ENCODE measurements at places on chromosomes 7 and 10.

DNA sequence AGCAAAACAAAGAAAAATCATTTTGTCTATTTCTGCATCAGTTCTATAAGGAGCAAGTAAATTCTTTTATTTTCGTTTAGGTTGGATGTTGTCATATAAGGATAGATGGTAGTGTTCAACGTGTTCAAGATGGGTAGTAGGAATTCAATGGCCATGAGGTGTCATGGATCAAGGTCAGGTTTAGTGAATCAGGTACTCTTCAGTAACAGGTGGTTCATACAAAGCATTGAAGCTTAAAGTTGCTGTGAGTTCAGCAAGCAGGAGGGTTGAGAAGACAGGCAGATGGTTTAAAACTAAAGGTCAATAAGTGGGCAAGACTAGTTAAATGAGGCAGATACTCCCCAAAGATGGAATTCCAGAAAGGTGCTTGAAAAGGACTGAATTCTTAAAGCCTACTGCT, 5.6 kb downstream of the LUC7L2 start:
- no peak for DNase-seq

GRCh38 chr10:88881922-88882645, 2.0 kb downstream of the STAMBPL1 start:
- no peak for DNase-seq

DNA sequence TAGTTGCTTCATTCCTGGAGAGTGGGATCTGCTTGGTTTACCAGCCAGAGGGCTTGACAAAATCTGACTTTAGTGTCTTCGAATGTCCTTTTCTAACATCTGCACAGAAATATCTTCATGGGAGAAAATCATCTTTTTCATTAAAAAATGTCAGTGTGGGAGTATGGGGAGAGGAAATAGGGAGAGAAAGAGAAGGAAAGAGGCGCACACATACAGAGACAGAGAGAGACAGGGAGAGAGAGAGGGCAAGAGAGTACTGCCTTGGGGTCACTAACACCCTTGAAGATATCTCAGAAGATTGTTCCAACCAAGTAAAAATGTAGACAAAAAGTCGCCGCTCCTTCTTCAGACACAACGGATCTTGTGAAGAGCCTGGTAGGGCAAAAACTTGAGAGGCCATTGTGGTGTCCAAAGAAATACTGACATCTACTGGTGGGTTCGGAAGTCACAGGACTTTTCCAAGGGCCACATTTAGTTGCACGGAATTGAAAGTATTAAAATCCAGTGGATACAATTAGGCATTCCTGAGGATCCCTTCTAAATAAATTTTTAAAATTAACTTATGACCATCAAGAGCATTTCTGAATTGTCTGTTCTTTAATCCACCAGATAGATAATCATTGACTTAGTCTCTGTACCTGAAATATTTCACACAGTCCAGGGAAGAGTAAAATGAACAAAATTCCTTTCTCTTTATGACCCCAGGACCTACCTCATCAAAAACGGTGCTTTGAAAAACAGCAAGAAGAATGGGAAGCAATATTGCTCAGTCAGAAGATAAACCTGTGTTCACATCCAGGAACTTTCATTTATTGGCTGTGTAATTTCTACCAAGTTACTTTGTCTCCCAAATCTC, 29.7 kb downstream of the VIM start:
- DNase-seq = peak; percentile 33

DNA sequence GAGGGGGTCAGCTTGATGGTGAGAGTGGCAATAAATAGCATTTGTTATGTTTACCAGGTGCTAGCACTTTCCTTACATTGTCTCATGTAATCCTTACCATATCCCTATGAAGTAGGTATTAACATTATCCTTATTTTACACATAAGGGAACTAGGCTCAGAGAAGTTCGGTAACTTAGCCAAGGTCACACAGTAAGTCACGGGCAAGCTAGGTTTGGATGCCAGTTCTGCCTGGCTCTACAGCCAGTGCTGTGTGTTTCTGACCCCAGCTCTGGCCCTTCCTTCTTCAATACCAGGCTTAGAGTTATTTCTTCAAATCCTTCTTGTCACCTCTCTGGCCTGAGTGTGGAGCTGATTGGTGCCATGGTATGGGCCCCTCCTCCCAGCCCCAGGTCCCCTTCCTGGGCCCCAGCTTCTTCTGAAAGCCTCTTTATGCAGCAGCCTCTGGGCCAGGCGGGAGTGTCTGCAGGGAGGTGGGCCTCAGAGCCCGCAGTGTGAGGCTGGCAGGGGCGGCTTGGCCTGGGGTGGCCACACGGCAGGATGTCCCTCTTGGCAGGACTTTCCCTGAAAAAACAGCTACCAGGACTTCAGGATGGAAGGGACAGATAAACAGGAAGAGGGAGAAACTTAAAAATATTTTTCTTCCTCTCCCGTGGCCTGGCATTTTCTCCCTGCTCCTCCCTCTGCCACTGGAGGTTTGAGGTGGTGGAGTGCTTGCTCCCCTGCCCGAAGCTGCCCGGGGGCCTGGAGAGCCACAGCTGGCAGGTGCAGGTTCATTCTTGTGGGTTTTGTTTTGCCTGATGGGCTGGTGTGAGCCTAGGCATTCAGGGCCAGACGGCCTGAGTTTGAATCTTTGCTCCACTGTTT, 20.6 kb downstream of the PALD1 start:
- DNase-seq = no peak

- DNase-seq = no peak
Measured at GRCh38 chr7:155975490-155975889, 163.2 kb upstream of the SHH start.

DNA sequence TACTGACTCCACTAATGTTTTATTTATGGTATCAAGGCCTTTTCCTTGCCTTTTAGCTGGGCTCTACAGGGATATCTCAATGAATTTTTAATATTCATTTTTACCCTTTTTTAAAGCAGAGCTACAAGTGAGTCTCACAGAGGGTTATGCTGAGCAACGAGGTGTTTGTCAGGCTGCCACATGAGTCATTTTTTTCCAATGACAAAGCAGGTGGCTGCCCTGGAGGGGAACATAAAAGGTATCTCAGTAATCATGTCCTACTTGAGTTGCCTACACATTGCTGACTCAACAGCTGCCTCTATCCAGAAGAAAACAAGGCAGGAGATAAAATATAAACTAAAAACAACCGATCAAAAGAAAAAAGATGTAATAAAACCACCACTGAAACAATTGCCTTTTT, 1004.9 kb upstream of the POT1 start:
- no peak for DNase-seq

- DNase-seq = no peak
Measured at GRCh38 chr10:15740261-15740660, 20.5 kb upstream of the ITGA8 start.

DNA sequence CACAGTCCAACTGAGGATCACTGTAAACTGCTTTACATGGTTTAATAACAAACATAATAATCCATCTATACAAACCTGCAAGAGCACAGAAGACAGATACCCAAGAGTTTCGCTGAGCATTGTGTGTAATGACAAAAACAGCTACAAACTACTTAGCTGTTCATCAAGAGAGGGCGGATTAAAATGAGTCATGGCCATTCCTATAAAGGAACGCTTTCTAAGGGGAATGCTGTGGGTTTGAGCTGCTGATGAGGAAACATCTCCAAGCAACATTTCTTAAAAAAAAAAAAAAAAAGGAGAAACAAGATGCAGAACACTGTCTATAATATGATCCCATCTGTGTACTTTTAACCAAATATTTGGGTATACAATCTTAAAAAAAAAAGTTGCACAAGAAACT, 33.8 kb downstream of the VOPP1 start:
- DNase-seq = no peak

Measured in activated CD4-positive, alpha-beta T cell treated with anti-CD3 and anti-CD28 coated beads, Interleukin-2, amount 50 U/mL, for 4 hours (primary cell).